ENCODE measurements at places on chromosomes 6 and 20. TPM values are rescaled to one million over a fixed set of nuclear protein-coding genes. Genes with fewer than 3 reads are reported as not detected.
A peak's percentile ranks its signal among the peaks of the same experiment; 100 is the strongest.

DNA sequence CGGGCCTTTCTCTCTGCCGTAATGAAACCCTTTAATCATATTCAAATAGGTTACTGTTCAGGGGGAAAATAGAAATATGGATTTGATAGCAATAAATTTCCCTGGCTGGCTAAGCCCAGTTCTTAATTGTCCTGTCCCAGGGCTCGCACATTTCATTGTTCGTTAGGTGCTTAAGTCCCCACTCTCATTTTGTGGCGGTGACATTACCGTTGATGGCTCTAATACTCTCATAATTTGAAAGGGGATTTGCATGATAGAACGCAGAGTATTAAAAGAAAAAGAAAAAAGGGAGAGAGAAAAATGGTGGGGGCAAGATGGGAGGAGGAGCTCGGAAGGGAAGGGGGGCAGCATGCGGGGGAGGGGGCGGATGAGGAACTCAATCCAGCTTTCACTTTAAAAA is 79.1 kb upstream of the FOXP4 start:
- DNase-seq = no peak

GRCh38 chr20:53625311-53626129 is 31.9 kb upstream of the ZNF217 start:
- DNase-seq = peak; percentile 38

DNA sequence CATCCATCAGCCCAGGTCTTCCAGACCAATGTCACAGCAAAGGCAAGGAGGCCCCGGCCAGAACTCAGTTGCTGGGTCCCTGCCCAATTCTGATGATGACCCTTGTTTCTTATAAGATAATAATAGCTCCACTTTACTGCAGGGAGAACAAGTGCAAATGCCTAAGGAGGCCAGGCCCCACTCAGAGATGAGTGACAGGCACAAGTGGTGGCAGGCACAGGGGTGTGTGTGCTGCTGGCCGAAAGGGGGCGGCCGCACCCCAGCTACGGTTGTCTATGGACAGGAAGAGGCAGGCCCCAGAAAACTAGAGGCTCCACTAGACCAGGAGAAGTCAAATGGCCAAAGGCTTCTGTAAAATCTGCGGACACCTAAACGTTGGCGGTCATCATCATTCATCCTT is 28.6 kb downstream of the GNAS-AS1 start:
- DNase-seq = no peak

DNA sequence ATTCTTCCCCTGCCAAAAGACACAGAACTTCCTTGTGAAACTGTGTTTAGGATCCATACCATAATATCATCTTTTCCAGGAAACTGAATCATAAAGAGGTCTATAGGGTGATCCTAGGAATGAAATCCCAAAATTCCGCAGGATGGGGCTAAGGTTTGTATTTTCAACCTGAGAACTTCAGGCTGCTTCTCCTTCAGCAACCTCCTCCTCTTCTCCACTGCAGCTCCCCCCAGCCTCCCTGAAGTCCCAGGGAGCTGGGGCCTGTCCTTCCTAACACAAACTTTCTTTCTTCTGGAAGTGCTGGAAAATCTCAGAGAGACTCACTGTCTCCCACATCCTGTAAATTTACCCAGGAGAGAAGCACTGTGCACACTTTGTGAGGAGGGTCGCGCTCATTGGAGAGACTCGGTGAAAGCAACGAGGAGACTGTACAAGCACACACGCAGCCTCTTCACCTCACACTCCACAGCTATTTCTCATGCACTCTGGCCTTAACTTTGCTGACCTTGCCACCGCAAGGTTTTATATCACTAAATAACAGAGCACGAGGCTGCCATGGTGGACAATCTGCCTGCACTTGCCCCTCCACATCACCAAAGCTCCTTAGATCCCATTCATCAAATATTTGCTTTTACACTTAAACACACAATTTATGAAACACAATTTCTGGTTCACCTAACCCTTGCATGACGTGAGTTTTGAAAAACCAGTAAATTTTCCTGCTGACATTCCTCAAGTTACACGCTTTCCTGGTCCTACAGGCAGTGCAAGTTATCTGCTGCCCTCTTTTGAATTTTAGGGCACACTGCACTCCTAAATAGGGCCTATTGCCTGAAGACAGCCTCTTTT is 14.3 kb downstream of the ID4 start:
- peak; percentile 77 for DNase-seq

GRCh38 chr20:46683939-46684750 is 5.1 kb downstream of the TP53RK start:
- peak; percentile 83 for DNase-seq

DNA sequence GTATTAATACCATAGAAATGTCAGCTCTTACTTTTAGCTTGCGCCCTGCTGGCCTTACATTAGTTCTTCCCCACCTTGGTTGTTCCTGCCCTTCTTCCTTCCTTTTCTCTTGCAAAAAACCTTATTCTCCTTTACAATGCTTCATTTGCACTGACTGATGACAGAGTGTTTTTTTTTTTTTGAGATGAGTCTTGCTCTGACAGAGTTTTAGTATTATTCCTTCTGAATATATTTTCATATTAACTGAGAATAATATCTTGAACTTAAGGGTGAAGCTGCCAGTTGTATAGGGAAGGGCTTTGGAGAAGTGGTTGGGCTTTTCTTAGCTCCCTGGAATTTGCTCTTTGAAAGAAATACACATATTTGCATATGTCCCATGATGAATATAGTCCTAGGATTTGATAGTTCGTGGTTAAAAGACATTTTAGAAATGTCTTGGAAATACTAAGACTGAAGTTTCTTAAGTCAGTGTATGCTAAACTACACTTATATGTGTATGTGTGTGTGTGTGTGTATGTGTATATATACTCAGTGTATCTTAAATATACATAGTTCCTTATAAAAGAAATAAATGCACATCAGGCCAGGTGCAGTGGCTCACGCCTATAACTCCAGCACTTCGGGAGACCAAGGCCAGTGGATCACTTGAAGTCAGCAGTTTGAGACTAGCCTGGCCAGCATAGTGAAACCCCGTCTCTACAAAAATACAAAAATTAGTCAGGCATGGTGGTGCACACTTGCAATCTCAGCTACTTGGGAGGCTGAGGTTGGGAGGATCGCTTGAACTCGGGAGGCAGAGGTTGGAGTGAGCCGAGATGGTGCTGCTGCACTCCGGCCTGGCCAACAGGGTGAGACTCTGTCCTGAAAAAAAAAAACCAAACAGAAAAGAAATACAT is 216.1 kb upstream of the MYLIP start:
- no peak for DNase-seq

- peak; percentile 20 for DNase-seq
These were observed 881 bp upstream of the MCM3 start for GRCh38 chr6:52285177-52286068.

DNA sequence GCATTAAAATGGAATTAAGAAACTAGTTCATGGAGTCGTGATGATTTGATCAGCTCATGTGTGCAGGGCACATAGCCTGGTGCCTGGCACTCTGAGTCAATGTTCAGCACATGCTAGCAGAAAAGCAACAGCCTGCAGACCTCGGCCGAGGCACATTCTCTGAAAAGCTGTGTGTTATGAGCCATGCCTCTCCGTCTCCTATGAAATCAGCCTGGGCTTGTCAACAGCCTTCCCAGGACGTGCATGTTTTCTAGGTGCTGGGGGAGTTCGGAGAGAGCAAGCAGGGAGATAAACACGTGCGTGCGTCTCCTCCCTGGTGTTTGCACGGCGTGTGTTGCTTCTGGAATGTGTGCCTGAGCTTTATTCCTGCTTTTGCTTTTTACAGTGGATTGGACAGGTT is 207.8 kb upstream of the KCNG1 start:
- no peak for DNase-seq

GRCh38 chr6:28880894-28881780 is 42.6 kb downstream of the TRIM27 start:
- DNase-seq = peak; percentile 79

DNA sequence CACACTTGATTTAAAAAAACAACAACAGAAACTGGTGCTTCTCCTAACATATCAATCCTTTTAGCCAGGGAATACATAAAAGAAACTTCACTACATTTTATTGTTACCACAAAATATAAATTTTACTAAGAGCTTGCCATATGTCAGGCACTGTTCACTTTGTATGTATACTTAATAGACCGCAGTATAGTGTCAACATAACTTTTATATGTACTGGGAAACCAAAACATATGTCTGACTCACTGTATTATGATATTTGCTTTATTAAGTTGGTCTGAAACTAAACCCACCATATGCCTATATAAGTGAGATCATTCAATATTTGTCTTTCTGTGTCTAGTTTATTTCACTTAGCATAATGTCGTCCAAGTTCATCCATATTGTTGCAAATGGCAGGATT is 108.4 kb downstream of the KLHL32 start:
- no peak for DNase-seq

DNA sequence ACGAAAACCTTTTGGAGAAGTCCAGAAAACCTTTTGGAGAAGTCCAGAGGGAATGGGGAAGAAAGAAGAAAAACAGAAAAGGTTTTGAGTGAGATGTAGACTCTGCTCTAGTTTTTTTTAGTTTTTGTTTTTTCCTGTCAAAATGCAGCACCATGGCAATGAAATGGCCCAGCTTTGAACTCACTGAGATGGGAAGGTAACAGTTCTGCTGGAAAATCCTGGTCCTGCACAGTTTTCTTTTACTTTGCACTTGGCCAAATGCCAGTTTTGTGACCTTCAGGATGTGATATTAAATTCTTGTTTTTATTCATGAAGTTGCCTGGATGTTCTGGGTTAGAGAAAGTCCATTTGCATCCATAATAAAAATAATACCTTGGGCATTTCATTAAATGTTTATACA is 145.7 kb downstream of the CFAP61 start:
- no peak for DNase-seq

MTRF1L gene
- total RNA-seq = 19.3 TPM

RIMS1 gene
- 1.3 TPM for total RNA-seq

RBPJL gene
- total RNA-seq = not detected

COL21A1 gene
- under 0.01 TPM for total RNA-seq

WFDC5 gene
- total RNA-seq = not detected

Measured in fibroblast of villous mesenchyme (primary cell).